ENCODE measurements at places on chromosomes 12 and 14.

GRCh38 chr14:34051966-34052657 is 101.2 kb upstream of the EGLN3 start:
- DNase-seq, result no peak

- DNase-seq, result no peak
Measured at GRCh38 chr12:40185303-40185693, 39.5 kb upstream of the LRRK2 start.

DNA sequence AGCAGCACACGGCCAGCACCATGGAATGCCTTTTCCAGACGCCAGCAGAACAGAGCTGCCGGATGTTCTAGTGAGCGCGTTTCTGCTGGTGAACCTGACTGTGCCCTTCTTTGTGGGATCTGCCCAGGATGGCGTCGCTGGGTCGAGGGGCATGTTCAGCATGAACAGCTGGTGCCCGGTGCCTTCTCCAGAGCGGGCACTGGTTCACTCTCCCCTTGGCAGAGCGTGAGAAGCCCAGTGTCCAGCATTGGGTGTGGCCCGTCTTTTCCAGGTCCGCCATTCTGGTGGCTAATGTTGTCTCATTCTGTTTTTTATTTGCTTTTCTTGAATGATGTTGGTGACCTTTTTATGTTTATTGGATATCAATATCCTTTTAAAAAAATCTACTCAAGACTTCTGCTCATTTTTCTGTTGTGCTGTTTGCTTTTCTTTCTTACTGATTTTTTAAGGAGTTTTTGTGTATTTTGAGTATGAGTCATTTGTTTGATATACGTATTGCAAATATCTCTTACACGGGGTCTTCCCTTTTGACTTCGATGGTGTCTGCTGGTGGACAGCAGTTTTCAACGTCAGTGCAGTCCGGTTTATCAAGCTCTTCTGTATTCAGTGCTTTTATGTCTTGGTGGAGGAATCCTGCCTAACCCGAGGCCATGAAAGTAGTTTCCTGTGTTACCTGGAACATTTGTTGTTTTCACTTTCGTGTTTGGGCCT is 74.3 kb downstream of the ADGRD1 start:
- no peak for DNase-seq

DNA sequence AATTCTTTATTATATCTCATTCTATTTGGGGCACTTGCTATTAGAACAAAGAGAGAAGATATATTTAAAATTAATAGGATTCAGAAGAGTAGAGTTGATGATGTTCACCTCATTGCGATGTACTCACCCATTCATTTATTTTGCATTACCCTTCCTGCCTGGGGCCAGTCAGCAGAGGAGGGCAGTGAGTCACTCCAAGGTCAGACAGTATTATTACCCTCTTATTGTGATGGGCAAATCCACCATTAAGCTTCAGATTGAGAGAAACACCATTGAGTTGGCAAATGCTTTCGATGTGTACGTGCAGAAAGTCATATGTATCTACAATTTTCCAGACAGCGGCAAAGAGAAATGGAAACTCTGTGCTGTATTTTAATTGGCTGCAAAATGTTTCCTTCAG is 134.2 kb downstream of the BICD1 start:
- no peak for DNase-seq

- no peak for DNase-seq
Measured at GRCh38 chr12:94260717-94261116, 112.3 kb downstream of the PLXNC1 start.

DNA sequence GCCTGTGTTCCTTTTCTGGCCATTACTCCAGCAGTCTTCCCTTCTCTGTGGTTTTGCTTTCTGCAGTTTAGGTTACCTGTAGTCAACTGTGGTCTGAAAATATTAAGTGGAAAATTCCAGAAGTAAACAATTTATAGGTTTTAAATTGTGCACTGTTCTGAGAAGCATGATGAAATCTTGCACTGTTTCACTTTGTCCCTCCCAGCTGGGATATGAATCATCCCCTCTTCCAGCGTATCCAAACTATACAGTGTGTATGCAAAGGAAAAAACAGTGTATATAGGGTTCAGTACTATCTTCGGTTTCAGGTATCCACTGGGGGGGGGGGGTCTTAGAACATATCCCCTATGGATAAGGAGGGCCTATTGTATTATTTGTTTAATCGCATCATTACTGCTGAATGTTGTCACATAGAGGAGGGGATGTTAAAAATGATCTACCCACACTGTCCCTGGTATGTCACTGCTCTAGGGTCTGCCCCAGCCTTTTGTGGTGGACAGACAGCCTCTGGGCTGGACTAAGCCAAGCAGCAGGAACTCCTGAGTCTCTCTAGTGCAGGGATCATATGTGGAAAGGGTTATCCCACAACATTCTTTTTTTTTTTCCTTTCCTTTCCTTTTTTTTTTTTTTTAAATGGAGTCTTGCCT is 109.1 kb upstream of the MAX start:
- DNase-seq, result no peak

- no peak for DNase-seq
Measured at GRCh38 chr12:79897617-79898016, 37.3 kb downstream of the PPP1R12A start.

GRCh38 chr12:100248886-100249285 is 18.0 kb downstream of the DEPDC4 start:
- no peak for DNase-seq

DNA sequence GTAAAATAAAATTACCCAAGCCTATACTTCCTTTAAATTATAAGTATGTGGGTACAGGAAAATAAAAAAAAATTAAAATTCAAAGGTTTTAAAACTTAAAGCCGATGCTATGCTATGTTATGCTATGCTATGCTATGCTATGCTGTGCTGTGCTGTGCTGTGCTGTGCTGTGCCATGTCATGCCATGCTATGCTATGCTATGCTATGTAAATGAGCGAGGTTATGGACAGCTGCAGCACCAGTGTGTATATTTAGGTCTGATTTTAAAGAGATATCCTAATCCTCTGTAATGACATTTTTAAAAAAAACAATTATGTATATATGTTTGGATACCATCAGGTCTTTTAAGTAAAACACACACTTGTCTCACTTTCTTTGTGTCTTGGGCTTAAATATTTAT is 1822.0 kb upstream of the SEL1L start:
- DNase-seq, result no peak

- no peak for DNase-seq
Measured at GRCh38 chr14:103196716-103197115, 73.5 kb downstream of the TNFAIP2 start.

- DNase-seq, result no peak
Measured at GRCh38 chr14:24377657-24378056, 9.7 kb downstream of the NFATC4 start.

DNA sequence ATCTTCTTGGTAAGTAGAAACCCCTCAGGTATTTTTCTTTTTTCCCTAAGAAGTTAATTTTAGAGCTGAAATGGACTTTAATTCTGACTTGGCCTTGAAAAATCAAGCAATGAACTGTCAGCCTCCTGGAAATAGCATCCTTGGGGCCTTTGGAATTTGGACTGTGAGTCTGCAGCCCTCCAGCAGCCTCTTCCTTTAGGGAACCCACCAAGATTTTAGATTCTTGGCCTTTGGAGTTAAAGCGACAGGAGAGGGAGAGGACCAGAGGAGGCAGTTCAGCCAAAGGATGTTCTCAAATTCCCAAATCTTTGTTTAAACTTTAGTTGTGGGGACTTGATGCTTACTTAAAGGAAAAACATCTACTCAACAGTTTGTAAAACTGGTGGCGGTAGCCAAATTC is 288.6 kb downstream of the AACS start:
- DNase-seq, result no peak

- DNase-seq, result no peak
Measured at GRCh38 chr12:101327546-101327945, 47.6 kb downstream of the UTP20 start.

DNA sequence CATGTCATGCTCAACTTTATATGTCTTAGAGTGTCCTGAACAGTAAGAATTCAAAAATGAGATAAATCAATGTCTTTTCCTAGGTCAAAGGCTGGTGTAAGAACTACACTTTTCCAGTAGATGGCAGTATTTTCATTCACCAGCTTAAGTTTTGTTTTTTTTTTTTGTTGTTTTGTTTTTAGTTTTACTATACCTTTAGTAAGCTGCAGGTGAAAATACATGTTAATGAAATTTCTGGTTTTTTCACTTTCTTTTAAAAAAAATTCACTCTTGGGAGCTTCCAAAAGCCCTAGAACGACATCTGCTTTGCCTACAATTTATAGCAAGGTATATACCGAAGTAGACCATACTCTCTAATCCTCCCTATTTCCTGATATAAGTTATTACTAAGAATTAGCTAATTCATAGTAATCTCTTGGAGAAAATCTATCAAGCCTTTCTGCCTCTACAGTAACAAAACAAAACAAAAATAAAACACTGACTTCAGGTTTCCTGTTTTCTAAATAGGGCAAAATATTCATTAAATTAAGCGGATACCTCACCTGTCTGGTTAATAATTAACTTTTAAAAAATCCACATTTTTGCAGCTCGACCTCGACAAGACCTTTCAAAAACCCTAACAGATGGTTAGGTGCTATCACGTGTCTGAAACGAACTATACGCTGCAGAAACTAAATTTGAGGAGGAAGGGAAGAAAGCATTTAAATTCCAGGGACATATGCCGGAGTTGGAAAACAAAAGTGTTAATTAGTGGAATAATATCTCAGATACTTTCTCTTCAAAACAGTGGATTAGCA is 2.7 kb upstream of the SAMD4A start:
- no peak for DNase-seq

DNA sequence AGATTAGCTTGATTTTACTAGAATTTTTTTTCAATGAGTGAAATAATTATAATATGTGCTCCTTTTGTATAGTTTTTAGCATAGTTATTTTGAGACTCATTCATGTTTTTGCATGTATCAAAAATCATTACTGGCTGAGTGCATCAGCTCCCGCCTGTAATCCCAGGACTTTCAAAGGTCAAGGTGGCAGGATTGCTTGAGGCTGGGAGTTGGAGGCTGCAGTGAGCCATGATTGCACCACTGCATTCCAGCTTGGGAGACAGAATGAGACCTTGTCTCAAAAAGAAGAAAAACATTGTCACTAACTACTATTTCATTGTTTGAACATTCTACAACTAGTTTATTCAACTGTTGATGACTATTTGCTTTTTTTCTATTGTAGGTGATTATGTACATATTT is 802.7 kb downstream of the SLC16A7 start:
- DNase-seq, result no peak

GRCh38 chr14:91202234-91202974 is 42.1 kb downstream of the GPR68 start:
- DNase-seq, result no peak

- DNase-seq, result no peak
Measured at GRCh38 chr14:100641274-100641860, 54.1 kb upstream of the BEGAIN start.

GRCh38 chr14:52922656-52923055 is 28.2 kb downstream of the FERMT2 start:
- no peak for DNase-seq

DNA sequence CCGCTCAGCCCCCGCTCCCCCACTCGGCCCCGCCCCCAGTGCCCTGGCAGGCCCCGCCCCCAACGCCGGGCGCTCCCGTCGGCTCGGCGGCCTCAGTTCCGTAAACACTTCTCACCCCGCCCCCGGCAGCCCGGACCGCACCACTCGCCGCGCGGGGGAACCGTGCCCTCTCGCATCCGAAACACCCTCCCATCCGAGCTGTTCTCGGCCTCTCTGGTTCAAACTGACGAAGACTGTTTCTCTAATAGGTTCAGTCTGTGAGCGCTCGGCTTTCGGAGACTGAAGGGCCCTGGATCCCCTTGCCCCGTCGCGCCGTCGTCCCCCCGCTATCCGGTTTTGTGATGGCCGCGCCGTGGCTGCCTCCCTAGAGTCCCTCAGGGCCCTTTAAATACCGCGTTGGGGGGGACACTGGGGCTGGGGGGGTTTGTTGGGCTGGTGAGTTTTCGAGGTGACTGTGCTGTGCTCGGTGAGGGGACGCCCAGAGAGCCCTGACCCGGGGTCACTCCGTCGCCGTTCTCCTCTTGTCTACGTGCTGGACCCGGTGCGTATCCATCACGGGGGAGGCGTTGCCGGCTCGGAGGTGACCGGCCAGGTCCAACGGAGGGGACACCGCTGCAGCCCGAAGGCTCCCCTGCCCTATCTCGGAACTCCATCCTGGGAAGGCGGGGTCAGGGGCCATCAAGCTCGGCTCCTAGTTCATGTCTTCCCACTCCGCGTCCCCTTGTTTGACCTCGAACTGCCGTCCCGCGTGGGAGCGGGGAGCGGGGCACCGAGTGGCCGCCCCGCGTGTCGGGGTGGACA is at the start of gene TCP11L2:
TCP11L2 (plus strand) TSS at position 333 of the 801 bp plus-strand sequence. CDS start 8,343 bp downstream, outside the sequence.
- DNase-seq, result peak; percentile 82

Data from occipital lobe (tissue), 3 donors.